Stimulated activated CD4-positive, alpha-beta T cell treated with anti-CD3 and anti-CD28 coated beads, TNF-alpha, amount 100 ng/mL, for 4 hours (primary cell): ENCODE measurements at places on chromosomes 6 and 20.

DNA sequence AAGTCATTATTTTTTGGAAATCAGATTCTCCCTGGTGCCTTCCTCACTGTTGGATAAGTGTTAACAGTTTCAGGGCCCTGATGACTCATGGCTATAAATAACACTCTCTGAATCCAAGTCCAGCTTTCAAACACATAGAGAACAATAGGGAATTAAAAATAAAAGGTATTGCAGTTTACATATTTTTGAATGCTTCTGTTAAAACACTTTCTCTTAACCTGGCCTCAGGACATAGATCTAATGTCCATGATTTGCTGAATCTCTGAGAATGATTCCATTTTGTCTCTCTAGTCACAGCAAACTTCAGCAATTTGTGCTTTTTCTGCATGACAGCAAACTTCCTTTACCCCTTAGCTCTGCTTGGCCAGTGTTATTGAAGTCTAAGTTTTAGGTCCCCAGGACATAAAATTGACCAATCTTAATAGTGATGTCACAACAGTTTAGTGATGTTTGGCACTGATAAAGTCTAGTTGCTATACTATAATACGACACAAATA is 1192.4 kb upstream of the CITED2 start:
- no peak for DNase-seq

DNA sequence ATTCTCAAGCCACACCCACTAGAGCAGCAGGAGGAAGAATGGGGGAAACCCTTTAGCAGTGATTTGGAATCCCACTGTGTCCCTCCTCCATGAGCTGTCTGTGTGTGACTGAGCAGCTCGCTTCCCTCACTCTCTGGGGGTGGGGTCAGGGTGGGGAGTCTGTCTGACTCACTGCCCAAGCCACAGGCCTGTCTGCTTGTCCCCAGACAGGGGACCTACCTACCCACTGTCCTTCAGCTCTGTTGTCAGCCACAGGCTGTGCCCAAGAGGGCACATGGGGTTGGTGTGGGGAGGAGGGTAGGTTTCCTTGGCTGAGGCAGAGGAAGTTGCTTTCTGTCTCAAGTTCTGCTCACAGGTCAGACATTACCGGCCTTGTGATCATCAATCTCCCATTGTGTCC is 127.0 kb downstream of the MAFB start:
- no peak for DNase-seq

GRCh38 chr6:46677314-46677654 is 10.4 kb upstream of the TDRD6 start:
- DNase-seq = no peak

- no peak for DNase-seq
These were observed 15.8 kb downstream of the CAGE1 start for GRCh38 chr6:7373739-7374138.

GRCh38 chr20:51384875-51385274 is 157.6 kb downstream of the NFATC2 start:
- DNase-seq = no peak

- no peak for DNase-seq
These were observed 431.8 kb upstream of the NOX3 start for GRCh38 chr6:155887421-155887820.

DNA sequence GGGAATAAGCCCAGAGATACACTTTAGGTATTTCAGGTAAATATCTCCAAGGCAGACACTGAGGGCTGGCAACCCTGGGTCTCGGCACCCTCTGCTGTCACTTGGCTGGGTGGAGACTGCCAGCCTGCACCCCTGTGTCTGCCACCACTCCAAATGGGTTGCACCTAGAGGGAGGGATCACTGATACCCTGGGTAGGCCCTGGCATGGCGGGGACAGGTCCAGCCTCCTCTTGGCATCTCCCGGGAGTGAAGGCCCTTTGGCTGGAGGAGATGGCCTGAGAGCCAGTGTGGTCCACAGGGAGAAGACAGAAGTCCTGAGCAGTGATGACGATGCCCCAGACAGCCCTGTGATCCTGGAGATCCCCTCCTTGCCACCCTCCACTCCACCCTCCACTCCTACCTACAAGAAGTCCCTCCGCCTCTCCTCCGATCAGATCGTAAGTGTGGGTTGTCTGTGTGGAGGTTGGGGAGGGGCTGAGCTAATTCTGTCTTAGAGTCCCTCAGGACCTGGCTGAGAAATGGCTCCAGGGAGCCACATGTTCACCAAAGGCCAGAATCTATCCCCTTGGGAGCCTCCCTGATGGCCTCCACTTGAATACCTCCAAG is 10.9 kb downstream of the EMILIN3 start:
- DNase-seq = no peak

DNA sequence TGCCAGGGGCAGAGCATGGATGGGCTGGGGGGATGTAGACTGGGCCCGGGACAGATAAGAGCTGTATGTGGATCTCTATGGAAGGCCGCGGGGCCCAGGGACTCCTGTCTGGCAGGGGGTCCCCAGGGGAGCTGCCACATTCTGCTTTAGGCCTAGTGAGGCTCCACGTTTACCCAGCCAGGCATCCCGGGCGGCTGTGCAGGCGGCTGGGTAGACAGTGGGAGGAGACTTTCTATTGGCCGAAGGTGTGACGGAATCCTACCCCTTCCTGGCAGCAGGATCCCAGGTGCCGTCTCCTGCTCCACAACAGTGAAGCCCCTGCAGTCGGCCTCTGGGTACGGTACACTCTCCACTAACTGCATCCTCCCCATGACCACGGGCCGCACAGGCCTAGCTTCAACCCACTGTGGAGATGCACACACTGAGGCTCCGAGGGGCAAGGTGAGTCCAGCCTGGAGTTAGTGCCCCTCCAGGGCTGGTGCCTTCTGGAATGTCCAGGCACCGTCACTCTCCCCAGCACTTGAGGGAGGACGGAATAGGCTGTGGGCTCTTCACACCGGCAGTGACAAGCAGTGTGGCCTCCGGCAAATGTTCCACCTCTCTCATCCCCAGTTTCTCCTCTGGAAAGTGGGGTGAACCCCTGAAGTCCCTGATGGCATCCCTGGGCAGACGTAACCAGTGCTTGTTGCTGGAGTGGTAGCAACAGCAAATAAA is 36.8 kb upstream of the ZBP1 start:
- no peak for DNase-seq

GRCh38 chr20:51961964-51962761 is 159.8 kb upstream of the SALL4 start:
- no peak for DNase-seq

GRCh38 chr6:35931120-35931561 is 10.2 kb upstream of the SRPK1 start:
- no peak for DNase-seq

GRCh38 chr20:32828029-32828680 is 8.4 kb downstream of the MAPRE1 start:
- DNase-seq = no peak

DNA sequence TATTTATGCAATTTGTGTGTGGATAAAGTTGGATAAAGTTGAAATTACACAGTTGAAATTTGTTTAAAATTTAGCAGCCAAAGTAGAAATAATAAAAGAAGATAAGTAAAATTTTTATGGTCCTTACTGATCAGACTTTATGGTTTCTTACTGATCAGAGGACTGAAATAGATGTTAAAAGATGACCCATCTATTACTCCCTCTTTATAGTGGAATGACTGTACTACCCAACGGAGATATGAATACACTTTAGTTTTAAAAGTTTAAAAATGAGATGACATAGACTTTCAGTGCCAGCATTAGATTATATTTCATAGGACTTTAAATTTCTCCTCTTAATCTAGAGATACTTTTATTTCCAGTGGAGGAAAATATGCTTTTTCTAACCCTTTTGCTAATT is 98.9 kb upstream of the ADGRF4 start:
- DNase-seq = no peak

GRCh38 chr6:11672256-11672655 is 106.3 kb downstream of the ADTRP start:
- no peak for DNase-seq

DNA sequence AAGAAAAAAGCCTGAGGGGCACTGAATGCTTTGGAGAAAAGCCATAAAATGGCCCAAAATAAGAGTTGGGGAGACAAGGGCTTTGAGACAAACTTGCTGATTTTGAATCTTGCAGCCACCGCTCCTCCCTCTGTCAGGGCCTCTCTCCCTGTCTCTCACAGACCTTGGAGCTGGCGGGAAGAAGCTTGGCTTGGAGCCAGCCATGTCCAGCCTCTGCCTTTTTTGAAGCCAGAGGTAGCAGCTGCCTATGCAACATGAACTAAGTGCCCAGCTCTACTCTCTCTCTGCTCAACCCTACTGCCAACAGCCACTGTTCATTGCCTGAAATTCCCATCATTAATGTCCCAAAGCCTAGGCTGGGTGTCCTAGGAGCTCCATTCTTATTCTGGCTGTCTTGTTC is 63.7 kb upstream of the CTNNBL1 start:
- DNase-seq = no peak

- no peak for DNase-seq
These were observed 133.4 kb upstream of the CDH4 start for GRCh38 chr20:61118429-61119224.

GRCh38 chr6:138803331-138803730 is 7.4 kb downstream of the ECT2L start:
- no peak for DNase-seq

GRCh38 chr6:38479331-38479730 is 160.4 kb downstream of the BTBD9 start:
- no peak for DNase-seq

- DNase-seq = no peak
These were observed 43.7 kb upstream of the HFE start for GRCh38 chr6:26043384-26044139.
